ENCODE measurements at places on chromosomes 16 and 17.

DNA sequence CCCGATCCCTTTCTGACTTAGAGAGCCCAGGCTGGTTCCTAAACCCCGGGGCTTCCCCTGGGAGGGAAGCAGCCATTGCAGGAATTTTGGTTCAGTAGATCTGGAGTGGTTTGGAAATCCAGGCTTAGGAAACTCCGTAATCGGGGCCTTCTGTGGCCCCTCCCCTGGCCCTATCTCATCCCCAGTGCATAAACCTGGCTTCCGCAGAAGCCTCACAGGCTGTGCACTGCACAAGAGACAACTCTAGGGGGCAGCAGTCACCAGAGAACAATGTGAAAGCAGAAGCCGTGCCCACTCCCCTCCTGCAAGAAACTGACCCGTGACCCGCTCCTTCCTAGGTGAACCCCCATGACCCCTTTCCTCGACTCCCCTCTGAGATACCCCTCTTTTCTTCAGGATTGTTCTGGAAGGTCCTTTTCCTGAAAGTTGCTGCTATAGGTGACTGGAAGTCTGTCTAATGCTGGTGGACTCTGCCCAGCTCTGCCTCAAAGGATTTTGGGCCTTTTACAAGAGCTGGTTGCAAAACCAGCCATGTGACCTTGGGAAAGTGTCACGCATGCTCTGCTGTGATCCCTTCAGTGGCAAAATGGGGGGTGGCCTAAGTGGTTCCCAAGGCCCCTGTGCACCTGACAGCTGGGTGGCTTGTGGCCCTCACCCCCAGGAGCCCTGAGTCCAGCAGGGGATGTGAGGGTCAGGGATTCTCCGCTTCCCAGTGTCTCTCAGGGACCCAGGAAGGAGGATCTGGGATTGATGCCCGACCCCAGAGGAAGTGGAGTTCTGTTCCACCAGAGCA is 14.4 kb downstream of the GUCY2D start:
- peak; percentile 78 for DNase-seq

DNA sequence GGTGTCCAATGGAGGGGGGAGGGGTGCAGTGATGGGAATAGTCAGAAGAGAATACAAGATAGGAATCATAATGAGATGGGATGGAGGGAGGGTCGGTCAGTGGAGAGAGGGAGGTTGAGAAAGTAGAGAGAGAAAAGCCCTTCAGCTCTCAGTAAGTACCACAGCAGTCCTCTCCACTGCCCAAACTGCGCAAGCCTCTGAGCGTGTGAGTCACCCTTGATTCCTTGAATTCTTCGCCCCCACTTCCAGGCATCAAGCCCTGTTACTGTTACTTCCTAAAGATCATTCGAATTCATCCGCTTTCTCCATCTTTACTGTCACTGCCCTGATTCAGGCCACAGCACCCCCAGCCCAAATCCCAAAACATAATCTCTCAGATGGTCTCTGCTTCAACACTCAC is 2.5 kb downstream of the GUCY2D start:
- no peak for DNase-seq

- DNase-seq = no peak
Observed at GRCh38 chr17:28402224-28402630, 3.8 kb downstream of the SLC46A1 start.

DNA sequence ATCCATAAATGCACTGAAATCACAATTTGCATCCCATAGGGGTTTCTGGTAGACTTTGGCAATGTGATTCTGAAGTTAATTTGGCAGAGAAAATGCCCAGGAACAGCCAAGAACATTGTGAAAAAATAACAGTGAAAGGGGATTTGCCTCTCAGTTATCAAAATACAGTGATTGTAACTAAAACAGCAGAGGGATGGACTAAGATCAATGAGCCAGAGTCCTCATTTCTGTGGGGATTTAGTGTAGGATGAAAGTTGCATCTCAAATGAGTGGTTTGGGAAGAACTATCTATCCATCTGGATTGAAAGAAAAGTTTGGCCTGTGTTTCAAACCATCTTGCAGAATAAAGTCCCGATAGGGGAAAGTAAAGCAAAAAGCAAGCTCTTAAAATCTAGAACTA is 28.1 kb downstream of the MYBBP1A start:
- DNase-seq = no peak

GRCh38 chr17:57550668-57551315 is 194.3 kb downstream of the CCDC182 start:
- no peak for DNase-seq

GRCh38 chr16:85521552-85522307 is 91.4 kb upstream of the GSE1 start:
- no peak for DNase-seq

DNA sequence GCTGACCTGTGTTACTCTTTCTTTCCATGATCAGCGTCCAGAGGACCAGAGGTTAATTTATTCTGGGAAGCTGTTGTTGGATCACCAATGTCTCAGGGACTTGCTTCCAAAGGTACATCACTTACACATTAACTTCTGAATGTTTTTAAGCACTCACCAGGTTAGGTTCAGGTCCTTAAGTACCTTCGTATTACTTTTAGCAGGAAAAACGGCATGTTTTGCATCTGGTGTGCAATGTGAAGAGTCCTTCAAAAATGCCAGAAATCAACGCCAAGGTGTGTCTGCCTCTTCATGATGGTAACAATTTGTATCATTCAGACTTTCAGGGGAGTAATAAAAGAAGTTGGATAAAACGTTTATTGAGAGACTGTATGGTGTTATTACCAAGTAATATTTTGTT is 3.3 kb downstream of the HERPUD1 start:
- DNase-seq = no peak

DNA sequence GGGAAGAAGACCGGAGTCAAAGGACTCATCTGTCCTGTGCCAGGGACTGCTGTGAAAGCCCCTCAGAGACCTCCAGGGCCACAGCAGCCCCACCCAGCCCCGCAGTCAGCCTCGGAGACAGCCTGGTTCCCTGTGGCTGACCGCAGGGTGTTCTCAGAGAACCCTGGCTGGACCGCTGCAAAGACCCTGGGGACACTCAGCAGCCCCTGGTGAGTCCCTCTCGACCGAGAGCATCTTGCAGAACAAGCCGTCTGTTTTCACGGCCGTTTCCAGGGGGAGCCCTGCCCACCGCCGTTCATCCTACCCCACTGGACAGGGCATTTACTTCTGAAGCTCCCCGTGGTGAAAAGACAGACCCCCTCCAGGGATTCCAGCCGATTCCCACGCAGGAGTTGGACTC is 10.3 kb downstream of the UBALD1 start:
- DNase-seq = no peak

- no peak for DNase-seq
Observed at GRCh38 chr17:2239882-2240430, 63.6 kb downstream of the SMG6 start.

GRCh38 chr16:67441271-67441753 is 10.4 kb downstream of the HSD11B2 start:
- peak; percentile 73 for DNase-seq

GRCh38 chr16:68645494-68646388 is 631 bp downstream of the CDH3 start:
- DNase-seq = no peak

DNA sequence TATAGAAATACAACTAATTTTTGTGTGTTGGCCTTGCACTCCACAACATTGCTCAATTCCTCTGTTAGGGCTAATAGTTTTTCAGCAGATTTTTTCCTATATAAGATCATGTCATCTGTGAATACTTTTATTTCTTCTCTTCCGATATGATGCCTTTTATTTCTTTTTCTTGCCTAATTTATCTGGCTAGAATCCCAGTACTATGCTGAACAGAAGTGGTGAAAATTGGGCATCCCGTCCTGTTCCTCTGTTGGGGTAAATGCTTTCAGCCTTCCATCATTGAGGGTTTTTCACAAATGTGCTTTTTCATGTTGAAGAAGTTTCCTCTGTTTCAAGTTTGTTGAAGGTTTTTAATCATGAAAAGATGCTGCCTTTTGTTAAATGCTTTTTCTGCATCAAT is 22.7 kb upstream of the TNFRSF13B start:
- DNase-seq = no peak

DNA sequence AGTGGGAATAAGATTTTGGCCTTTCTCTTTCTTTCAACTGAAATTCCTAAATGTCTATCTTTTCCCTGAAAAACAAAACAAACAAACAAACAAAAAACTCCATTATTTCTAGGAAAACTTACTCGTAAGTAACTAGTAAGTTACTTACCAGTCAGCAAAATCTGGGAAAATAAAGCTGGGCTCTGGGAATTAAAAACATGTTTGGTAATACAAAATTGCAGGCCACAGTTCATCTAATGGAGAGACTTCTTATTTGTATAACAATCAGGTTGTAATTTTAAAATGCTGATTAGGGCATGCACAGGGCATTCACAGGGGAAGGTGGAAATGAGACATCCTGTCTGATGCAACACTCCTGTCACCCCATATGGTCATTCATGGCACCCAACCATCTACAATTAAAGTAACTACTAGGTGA is 3.8 kb upstream of the WIPI1 start:
- DNase-seq = no peak

DNA sequence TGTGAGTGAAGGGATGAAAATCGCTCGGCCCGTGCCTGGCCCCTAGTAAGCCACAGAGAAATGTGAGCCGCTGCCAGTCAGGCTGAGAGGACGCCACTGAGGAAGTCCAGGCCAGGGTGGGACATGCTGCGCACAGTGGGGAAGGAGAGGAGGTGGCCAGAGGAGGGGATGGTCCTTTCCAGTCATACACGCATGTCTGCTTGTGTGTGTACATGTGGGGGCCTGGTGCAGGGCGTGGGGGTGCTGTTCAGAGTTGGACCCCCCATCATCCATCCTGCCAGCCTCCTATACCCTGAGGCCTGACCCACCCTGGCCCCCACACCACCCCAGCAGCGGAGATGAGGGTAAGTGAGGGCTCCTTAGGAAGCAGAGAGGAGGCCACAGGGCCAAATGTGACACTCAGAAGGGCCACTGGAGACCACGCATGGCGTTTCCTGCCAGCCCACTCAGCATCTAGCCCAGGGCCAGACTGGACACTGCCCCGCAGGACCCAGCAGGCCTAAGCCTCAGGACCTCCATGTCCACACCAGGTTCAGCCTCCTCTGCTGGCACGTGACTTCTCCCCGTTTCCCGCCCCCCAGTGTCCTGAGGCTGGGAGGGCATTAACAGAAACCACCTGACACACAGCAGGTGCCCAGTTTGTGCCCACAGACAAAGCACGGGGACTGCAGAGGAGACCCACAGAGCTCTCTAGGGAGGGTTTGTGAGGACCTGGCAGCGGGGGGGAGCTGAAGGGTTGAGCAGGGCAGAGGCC is 7.0 kb downstream of the DOC2A start:
- no peak for DNase-seq

DNA sequence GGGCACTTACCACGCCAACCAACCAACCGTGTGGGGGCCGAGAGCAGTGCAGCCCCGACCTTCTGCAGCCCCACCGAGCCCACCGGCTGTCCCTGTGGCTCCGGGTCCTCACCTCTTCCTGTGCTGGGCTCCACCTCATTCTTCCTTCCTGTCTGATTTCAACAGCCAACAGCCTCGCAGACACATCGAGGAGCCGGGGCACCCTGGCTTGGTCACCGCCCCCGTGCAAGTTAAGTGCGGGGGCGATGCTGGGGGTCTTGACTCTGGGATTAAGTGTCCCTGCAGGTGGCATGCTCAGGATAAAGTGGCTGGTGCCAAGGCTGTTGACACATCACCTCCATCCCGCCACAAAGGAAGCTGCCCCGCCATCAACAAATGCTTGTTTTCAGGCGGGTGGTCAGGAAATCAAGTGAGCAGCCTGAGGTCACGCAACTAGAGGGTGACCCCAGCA is at the start of gene NLRC3:
NLRC3 (minus strand) TSS at position 102 of the 451 bp plus-strand sequence. CDS start 12,367 bp downstream, outside the sequence.
- DNase-seq = peak; percentile 82

GRCh38 chr17:8556074-8556473 is 74.5 kb downstream of the MYH10 start:
- DNase-seq = no peak

- DNase-seq = peak; percentile 54
Observed at GRCh38 chr17:75927286-75927922, 13.4 kb downstream of the FBF1 start.

DNA sequence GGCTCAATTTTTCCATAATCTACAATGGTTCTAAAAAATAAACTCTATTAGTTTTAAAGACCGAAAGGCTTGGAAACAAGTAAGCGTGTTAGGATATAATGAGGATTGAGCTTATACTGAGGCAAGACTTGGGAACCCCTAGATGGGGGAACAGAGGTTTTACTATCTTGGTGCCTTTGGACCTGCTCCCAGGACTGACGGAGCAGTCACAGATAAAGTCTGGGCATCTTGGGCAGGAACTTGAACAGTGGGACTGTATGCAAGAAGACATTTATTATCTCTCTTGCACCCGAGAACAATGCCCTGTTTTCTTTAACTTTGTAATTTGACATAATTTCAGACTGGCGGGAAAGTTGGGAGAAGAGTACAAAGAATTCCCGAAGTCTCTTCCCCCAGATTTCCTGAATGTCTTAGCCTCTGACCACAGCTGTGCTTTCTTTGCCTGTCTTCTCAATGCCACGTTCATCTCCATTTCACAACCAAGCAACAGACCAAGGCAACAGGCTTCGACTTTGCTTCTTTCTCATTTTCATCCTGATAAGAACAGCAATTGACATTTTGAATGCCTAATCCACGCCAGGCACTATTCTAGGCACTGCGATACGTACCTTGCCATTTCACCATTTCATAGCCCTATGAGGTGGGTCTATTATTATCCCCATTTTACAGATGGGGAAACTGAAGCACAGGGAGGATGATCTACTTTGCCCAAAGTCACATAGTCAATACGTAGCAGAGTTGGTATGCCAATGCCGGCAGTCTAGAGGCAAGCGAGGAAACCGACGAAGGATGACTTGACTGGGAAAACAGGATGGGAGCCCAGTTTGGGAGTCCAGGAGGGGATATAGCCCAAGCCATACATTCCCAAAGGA is 3.0 kb upstream of the IL4R start:
- no peak for DNase-seq

DNA sequence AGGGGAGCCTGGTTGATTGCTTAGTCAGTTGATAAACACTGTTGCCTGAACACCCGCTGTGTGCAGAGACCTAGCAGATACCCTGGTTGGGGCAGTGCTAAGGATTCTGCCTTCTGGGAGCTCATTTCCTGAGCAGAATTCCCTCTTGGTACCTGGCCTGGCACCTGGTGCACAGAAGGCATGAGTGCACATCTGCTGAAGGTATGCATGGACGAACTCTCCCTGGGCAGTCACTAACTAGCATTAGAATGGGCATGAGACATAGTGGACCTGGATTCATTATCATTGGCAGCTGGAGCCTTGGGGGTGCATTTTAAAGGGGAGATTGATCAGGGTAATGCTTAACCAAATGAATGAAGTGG is 13.1 kb downstream of the ADCY7 start:
- DNase-seq = no peak

DNA sequence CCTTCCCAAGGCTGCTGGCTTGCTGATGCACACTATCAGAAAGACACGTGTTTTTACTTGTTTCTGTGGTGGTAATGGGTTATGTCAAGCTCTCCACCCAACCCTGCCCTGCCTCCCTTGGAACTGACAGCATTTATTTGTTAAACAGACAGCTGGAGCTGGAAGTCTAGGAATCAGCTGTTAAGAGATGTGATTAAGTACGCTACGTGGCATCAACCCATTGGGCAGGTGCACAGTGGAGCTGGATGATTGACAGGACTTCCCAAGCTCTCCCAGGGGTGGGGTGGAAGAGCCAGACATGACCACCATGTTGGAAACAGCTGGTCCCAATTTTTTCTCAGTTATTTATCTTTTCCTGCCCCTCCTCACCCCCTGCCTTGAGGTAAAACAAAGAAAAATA is 49.4 kb downstream of the ADAMTS18 start:
- DNase-seq = no peak

GRCh38 chr16:10090816-10091215 is 91.4 kb downstream of the GRIN2A start:
- DNase-seq = no peak
